ENCODE measurements at places on chromosomes 13 and 19.

GRCh38 chr13:91158017-91158395 is 189.5 kb upstream of the MIR17HG start:
- DNase-seq: no peak

DNA sequence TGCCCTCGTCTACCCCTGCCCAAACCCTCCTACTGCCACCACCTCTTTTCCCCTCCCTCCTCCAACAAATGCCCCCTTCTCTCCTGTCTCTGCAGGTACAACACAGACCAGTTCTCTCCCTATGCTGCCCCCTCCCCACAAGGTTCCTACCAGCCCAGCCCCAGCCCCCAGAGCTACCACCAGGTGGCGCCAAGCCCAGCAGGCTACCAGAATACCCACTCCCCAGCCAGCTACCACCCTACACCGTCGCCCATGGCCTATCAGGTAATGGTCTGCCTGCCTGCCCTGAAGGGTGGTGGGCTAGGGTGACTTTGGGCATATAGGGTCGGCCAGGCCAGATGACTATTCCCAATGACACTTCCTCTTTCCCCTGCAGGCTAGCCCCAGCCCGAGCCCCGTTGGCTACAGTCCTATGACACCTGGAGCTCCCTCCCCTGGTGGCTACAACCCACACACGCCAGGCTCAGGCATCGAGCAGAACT is 6.5 kb upstream of the TIMM50 start:
- peak; percentile 76 for DNase-seq

DNA sequence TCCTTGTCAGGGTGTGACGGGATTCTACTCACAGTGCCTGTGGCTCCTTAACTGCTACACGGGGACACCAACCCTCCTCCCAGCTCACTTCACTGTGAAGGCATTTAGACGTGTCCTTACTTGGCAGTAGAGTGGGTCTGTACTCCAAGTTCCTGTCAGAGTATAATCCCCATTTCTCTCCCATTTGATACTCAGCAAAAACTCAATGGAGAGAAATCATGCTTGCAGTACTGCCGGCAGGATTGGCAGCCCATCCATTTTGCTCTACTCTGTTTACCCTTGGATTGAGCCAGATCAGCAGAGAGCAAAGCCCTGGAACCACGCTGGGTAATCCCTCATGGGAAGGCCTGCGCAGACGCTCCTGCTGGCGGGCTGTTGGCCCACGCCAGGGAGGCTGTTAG is 28.9 kb downstream of the ARL11 start:
- no peak for DNase-seq

DNA sequence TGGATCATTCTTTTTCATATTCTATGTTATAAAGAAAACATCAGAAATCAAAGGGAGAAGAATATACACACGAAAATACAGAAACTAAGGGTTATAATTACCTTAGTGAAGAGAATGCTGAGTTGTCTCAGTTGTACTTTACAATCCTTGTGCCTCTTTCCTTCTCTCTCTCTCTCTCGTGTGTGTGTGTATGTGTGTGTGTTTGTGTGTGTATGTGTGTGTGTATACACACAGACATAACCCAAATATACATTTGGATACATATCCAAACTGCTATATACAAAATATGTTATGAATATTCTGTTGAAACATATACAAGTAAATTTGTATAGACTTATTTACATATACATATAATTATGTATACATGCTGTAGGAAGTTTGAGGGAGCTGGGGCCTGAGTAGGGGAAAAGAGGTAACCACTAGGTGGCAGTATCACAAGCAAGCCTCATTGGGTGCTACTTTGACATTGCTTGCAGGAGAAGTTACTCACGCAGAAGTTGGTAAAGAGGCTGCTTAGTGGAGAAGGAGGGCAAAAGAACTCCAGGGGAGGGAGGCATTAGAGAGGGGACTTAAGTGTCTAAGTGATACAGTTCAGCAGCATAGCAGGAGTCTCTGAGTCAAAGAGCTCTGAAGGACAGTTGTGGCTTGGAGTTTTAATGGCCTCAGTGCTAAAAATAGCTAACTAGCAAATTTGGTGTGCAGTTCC is 465.1 kb upstream of the PCDH20 start:
- no peak for DNase-seq

- no peak for DNase-seq
These were observed 1.1 kb downstream of the CCNE1 start for GRCh38 chr19:29812881-29813275.

GRCh38 chr13:98484289-98485219 is 92.4 kb downstream of the STK24 start:
- peak; percentile 75 for DNase-seq

GRCh38 chr13:76023652-76024051 is 387.5 kb downstream of the LMO7 start:
- no peak for DNase-seq
